ENCODE measurements at places on chromosomes 3 and 15.

DNA sequence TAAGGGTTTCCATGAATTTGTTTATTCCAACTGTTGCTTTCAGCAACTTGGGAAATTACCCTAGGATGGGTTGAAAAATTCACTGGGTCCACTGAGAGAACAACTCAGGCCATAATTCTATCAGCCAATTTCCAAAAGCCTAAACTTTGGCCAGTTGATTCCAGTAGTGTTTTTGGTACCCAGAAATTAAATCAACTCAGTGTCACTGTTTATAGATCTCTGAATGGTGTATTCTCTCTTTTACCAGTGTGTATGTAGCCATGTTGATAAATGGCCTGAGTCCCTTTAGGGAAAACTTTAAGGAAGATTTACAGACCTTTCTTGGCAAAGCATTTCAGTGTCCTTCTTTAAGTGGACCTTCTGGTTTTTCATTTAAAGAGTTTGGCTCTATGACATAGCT is 636.4 kb downstream of the OTOL1 start:
- no peak for DNase-seq

DNA sequence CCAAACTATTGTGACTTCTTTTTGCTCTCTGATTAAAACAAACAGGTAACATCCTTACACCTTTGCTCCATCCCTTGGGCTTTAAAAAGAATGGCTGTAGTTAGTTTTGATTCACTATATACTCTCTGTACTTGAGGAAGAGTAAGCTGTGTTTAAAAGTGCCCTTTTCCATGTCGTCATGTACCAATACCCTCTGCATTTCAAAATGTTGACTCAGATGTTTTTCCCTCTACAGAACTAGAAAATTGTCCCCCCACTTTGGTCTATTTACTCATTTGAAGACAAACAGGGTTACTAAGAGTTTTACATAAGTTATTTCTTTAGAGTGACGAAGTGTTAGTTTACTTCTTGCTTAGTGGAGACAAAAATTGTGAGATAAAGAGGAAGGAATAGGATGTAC is 62.7 kb downstream of the TASOR start:
- DNase-seq: no peak

DNA sequence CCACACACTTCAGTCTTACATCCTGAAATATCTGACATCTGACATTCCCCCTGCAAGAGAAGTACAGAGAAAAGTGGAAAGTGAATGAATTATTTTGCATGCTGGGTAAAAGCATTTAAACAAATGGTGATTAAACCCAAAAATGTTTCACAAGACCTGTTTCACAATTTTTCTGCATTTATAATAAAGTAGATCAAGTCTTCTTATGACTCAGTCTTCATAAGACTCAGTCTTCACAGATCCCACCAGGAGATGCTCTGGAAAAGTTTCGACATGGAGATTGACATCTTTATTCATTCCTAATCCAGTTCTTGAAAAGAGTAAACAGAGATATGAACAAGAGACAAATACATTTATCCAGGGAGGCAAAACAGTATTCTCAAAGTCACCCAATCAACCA is 13.2 kb upstream of the EDC3 start:
- no peak for DNase-seq

DNA sequence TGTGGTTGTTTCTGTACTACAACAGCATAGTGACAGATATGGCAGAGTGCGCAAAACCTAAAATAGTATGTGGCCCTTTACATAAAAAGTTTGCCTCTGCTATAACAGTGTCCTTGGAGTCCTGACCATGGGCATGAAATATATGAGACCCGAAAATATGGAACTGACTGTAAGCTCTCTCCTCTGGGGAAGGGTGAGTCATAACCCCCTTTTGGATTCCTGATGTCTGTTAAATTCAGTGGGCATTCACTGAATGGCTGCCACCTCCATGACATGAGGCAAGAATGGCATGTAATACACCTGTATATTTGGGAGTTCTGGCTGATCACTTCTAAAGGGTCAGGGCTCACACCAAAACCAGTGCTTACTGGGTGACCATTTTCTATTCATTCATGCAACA is 6.1 kb downstream of the TBC1D2B start:
- DNase-seq: no peak

- no peak for DNase-seq
Observed at GRCh38 chr3:16148783-16149182, 25.7 kb upstream of the GALNT15 start.

- no peak for DNase-seq
Observed at GRCh38 chr3:141093397-141093796, 42.2 kb downstream of the SPSB4 start.

DNA sequence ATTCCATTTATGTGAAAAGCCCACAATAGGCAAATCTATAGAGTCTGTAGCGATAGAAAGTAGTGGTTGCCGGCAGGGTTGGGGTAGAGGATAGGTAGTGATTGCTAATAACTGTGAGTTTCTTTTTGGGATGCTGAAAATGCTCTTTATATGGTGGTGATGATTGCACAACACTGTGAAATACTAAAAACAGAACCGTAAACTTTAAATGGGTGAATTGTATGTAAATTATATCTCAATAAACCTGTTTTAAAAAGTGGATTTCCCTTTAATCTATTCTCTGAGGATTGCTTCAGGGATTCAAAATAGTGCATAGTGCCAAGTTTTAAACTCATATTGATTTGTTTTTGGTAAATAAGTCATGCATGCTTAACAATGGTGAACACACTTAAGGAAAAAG is 140.2 kb downstream of the LPP start:
- DNase-seq: no peak

DNA sequence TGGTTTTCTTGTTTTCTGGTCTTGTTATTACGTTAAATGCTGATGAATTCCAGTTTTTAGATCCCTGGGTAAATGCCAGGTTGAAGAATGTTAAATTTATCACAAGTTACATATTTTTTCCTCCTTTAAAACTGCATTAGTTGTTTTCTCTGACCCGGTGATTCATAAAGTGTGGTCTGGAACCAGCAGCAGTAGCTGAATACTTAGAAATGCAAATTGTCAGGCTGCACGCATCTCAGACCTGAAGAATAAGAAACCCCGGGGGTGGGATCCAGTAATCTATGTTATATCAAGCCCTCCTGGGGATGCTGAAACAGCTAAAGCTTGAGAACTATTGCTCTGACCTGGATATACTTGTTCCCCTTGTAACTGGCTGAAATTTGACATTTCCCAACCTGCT is 69.1 kb downstream of the PEX5L start:
- no peak for DNase-seq

DNA sequence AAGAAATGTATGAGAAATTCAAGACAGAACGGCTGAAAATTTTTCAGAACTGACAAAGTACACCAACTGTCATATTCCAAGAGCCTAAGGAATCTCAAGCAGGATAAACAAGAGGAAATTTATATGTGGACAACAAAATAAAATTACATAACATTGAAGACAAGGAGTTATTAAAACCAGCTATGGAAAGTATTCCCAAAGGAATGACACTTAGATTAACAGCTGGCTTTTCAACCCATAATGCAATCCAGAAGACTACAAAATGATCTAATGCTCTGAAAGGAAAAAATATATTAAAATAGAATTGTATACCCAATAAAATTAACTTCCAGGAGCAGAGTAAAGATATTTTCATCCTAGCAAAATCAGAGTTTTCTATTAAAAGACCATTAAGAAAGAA is 132.2 kb upstream of the BNIP2 start:
- no peak for DNase-seq

- DNase-seq: no peak
Observed at GRCh38 chr15:53808058-53808706, 48.7 kb upstream of the WDR72 start.

DNA sequence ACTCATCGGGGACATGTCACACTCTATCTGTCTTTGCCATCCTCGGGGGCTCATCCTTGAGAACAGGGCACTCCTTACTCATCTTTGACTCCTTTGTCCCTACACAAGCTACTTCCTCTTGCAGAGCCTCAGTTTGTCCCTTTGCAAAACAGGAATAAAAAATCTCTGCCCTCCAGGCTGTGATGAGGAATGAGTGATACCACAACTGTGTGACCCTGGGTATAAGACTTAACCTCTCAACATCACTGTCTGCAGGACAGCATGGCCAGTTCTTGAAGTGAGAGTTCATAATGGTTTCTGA is 48.5 kb downstream of the IQSEC1 start:
- no peak for DNase-seq

DNA sequence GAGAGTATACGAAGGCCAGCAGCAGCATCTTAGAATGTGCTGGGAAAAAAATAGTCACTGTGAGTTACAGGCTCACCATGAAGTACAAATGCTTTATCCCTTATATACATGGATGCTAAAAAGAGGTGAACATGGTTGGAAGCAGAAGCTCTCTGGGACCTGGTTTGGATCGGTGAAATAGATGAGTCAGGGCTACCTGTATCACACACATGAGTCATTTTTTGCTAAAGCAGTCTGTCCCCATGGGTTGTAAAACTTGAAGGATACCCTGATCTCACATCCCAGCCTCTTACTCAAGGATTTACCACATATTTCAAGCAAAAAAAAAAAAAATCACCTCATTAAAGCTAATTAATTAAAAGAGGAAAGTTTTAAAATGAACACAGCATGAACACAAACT is 6.9 kb upstream of the SERPINI2 start:
- DNase-seq: no peak

DNA sequence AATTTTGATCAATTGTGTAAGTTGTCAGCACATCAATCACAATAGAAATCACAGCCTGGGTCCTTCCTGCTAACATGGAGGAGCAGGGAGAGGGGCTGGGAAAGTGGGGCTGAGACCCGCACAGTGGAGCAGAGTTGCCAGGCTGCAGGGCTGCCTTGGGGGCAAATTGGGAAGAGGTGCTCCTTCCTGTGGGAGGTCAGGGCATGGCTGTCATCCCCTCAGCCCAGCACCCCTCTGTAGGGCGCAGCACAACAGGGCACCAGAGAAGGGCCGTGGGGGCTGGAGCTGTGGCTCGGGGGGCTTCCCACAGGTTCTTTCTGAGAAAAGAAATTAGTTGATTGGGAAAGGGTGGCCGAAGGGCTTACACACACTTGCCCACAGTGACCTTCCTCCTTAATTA is 126.3 kb downstream of the NSMCE3 start:
- DNase-seq: no peak

DNA sequence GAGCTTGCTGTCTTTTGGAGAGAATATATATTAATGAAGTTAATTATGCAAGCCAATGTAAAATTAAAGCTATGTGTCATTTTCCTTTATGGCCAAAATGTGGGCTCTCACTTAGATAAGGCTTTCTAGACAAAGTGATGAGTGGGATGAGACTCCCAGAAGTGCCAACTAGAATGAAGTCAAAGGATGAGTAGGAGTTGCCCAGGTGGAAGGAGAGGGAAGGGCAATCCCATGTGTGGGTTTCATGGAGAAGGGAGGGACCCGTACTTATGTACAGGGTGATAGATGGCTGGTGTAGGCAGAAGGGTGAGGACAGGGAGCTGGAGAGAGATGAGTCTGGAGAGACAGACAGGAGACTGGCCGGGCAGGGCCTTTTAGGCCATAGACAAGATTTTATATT is 239.2 kb downstream of the THRB start:
- DNase-seq: no peak

DNA sequence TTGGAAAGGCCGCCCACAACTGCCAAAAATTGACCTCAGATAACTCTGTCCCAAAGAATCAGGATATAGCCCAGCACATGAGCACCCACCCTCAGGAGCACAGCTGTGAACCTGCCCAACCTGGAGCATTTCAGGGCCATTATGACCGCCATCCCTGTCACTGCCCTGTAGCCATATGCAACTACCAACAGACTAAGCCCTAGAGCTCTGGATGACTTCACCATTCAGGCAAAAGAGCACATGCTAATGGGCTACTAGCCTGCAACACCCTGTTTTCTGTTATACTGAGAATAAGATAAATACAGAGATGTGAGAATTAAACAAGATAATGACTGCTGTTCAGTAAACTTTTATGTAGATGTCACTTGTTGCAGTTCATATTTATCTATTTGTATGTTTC is 45.0 kb downstream of the TXNRD3 start:
- DNase-seq: no peak

- no peak for DNase-seq
Observed at GRCh38 chr3:11548721-11549131, 95.0 kb downstream of the VGLL4 start.

All from urinary bladder (tissue), 4 donors.